ENCODE measurements at places on chromosomes 11 and 22. TPM values are rescaled to one million over a fixed set of nuclear protein-coding genes. Genes with fewer than 3 reads are reported as not detected.

DNA sequence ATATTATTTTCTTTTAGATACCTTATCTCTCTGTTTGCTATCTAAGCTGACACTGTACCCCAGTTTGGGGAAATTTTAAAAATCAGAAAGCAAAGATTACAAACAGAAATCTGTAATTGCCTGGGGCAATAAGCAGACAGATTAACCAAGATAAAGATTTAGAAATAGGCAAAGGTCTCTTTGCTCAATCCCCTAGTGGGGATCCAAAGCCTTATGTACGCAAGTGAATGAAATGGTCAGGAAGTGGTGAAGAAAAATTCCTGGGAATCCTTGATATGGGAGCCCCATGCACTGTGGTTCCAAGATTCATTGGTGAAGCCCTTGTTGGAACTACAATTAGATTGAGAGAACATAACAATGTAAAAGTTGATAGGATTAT is 139.5 kb upstream of the GUCY1A2 start:
- DNase-seq = no peak

- DNase-seq = no peak
Observed at GRCh38 chr11:76777876-76778275, 5.3 kb upstream of the TSKU start.

DNA sequence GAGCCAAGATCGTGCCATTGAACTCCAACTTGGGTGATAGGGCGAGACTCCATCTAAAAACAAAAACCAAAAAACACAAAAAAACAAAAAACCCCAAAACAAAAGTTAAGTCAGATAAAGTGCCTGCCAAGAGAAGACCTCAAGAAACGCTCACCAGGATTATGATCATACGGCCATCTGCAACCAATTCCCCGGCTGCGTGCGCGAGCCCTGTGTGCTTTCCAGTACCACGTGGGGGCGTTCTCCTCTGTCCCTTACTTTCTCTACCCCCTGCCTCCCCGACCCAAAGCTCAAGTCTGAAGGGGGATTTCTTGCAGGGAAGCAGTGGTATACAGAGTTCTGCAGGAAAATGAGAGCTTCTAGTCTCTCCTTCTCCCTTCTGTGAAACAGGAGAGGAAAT is 10.5 kb upstream of the RPS19BP1 start:
- DNase-seq = peak; percentile 52

DNA sequence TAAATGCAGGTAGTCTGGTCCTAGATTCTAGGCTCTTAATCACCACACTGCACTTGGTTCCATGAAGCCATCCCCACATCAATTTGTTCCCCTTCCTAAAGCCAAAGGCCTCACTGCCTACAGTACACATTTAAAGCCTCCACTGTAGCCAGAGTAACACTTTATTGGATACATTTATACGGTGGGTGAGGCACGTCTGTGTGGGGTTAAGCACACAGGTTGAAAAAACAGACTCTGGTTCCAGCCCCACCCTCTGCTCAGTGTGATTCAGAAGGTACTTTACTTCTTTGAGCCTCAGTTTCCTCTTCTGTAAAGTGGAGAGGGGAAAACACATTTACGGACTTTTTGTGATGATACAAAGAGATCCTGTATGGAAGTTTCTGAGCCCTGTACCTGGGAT is 22.5 kb downstream of the DSCAML1 start:
- no peak for DNase-seq

DNA sequence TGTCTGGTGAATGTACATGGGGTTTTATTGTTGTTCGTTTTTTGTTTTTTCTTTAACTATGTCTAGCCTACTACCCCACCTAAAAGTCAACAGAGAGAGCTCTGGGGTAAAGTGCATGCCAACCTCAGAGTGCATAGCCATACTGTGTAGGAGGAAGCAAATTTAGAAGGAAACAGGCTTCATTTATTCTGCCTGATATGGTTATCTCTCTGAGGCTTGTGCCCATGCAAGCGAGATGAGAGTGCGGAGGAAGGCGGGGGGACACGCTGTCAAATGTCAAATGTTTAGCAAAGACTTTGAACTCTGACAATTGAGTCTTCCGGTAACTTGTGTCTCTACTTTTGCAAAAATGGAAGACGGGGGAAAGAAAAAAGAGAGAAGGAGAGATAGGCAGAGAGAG is 295.5 kb downstream of the ETS1 start:
- DNase-seq = peak; percentile 59

GRCh38 chr11:86637988-86638387 is 34.4 kb downstream of the ME3 start:
- DNase-seq = peak; percentile 44

- DNase-seq = peak; percentile 90
Observed at GRCh38 chr11:34214961-34215805, 109.8 kb downstream of the NAT10 start.

LYVE1 gene
- not detected for total RNA-seq

ACRV1 gene
- 0.23 TPM for total RNA-seq

TPBGL gene
- 0.07 TPM for total RNA-seq

PRR33 gene
- total RNA-seq = not detected

DNA sequence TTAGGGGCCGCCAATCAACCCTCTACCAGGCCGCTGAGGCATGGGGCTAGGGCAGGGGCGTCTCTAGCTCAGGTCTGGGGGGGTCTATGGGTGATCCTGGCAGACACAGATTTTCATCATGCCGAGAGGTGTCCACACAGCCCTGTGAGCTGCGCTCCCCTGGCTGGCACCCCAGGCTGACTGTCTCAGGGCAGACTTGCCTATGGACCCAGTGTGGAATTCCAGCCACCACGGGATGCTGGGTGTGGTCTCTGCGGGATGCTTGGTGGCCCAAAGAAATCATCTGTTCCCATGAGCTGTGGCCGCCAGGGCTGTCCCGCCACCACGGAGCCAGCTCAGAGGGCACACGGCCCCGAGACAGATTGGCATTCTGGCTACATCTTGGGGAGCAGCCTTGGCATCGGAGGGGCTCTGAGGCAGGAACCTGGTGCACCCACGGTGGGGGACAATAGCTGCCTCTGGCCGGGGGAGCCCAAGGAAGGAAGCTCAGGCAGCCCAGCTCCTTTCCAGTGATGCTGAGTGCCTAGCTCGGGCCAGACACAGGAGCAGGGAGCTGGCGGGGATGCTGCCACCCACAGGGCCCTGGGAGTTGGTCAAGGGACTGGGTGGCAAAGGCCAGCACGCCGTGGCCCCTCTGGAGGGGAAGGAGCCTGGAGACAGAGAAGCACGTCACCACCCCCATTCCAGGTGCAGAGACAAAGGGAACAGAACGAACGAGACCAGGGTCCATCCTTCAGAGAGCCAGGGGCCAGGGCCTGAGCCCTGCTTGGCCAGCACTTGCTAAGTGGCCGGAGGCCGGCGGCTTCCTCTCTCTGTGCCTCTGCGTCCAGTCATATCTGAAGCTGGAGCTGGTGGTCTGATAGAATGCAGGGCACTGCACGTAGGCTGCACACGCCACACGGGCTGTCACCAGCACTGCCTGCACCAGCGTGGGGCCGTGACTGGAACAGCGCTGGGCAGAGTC is 64.4 kb upstream of the FGF3 start:
- DNase-seq = no peak

OR51B4 gene
- total RNA-seq = not detected

- no peak for DNase-seq
Observed at GRCh38 chr22:26983311-26983710, 325.9 kb downstream of the MIAT start.

CBX6 gene
- 124 TPM for total RNA-seq

SELENOH gene
- 162 TPM for total RNA-seq

- peak; percentile 22 for DNase-seq
Observed at GRCh38 chr11:75240311-75241035, at the start of gene TPBGL. TSS of gene TPBGL (plus strand) at chr11:75240774. CDS start at chr11:75241050, 276 bp downstream.

CSNK2A3 gene
- 1.3 TPM for total RNA-seq

DNA sequence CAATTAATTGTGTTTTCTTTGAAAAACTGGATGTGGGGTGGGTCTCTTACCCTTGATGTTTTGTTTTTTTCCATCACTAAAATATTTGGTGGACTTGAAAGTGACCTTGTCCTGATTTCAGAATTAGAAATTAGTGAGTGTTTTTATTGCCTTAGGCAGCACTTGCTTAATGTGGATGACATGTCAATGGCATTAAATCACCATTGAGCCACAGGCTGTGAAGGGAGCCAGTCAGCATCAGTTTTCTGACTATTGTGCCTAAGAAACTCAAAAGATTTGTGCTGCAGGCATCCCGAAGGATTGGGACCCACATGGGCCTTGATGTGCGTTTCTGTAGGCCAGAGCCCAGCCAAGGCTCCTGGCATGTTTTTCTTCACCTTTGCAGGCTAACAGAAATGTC is 53.8 kb downstream of the SWAP70 start:
- no peak for DNase-seq

DNA sequence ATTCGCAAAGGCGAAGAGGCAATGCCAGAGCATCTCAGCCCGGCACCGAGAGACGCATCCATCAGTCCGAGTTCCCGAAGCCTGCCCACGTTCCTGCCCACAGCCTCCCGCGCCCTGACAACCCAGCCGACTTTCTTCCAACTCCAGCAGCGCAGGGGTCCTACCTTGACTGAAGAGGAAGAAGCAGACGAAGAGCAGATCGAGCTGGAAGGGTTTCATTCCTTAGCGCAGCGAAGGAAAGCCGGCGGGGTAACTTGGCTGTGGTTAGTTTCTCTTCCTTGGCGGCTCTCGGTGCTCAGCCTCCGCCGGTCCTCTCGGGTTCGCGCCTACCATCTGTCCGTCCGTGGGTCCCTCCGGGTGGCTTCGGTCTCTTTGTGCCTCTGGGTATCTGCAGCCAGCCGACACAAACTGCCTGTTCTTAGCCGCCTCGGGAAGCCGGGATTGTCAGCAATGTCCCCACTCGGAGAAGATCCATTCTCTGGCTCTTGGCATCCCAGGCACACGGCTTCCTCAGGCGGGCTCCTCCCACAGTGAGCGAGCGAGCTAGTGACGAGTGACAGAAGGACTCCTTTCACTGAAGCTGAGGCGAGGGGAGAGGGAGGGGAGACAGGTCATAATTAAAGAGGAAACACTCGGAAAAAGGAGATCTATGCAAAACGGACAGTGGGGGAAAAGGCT is at the start of gene KIRREL3:
KIRREL3 (minus strand) TSS at position 480 of the 678 bp plus-strand sequence.
- no peak for DNase-seq

DNA sequence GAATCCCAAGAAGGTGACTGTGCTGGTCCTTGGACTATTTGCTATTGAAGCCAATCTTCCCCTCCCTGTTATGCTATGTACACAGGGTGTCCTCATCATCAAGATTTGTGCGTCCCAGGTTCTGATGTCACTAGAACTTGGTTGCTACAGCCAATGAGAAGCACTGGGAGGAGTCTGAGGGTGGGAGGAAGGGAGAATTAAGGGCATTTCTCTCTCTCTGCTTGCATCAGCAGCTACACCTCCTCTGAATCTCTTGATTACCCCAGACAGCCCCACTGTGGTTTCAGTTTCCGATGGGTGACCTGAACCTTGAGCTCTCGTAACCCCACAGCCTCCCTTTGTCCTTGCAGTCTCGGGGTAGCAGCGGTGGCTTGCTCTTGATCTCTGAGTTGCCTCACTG is 212.4 kb upstream of the SESN3 start:
- peak; percentile 12 for DNase-seq

DNA sequence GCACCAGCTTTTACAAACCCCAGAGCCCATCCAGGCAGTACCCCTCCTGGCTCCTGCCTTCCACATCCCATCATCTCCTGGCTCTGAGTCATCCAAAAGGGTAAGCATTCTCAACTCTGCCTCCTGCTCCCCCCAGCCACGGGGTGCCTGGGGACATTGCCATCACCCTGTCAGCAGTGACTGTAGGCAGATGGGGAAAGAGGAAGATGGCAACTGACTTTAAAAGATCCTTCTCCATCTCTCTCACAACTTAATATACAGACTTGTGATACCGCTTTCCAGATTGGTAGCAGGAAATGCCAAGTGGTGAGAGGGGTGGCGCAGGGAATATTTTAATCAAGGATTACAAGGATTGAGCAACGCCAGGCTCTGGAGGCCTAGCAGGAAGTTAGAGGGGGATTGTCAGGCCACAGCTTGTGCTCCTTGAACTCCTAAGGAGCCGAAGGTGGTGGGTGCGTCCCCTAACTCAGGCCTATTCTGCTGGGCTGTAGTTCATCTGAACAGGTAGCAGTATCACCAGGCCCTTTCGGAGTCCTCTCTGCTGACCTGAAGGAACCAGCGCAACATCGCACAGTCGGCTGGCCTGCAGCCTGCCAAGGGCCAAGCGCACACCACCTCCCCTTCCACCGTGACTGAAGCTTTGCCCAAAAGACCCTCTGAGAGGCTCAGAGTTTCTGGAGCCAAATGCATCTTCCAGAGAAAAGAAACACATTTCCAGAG is 83.3 kb downstream of the ZC3H12C start:
- no peak for DNase-seq

- DNase-seq = no peak
Observed at GRCh38 chr22:25388866-25389540, 169.6 kb downstream of the CRYBB2 start.

GGTLC3 gene
- not detected for total RNA-seq

DNA sequence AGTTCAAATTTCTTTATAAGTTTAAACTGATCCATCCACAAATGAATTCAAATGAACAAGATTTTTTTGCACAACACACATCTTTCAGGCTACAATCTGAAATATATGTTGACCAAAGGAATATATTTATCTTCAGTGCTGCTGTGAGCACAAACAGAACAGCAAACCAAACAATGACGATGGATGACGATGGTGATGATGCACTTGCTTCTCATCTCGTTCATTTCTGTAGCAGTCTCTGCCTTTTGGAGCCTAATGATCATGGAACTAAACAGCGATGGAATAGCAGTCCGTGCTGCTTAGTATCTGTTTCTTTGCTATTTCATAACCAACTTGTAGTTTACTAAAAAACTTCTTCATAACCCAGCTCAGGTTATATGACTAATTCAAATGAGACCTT is 220.7 kb upstream of the BLID start:
- DNase-seq = no peak

DNA sequence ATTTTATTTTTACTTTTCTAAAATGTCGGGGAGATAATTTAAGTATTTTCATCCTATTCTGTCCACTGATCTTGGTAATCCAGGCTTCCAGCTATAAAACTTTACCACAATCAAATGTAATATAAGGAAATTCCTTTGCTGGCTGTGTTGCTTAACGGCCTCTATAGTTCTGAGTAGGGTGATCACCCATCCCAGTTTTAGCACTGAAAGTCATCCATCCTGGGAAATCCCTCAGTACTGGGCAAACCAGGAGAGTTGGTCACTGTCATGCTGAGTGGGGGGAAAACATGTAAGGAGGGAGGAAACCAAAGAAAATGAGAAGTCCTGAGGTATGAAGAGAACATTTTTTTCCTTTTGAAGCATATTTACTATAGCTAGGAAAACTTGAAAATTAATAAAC is 12.8 kb upstream of the BACE1-AS start:
- no peak for DNase-seq

GRCh38 chr22:45521178-45521577 is 18.5 kb downstream of the FBLN1 start:
- no peak for DNase-seq

- no peak for DNase-seq
Observed at GRCh38 chr11:68140496-68141245, 19.5 kb upstream of the CHKA start.

GRCh38 chr11:66479394-66480116 is 679 bp upstream of the DPP3 start:
- DNase-seq = no peak

DNA sequence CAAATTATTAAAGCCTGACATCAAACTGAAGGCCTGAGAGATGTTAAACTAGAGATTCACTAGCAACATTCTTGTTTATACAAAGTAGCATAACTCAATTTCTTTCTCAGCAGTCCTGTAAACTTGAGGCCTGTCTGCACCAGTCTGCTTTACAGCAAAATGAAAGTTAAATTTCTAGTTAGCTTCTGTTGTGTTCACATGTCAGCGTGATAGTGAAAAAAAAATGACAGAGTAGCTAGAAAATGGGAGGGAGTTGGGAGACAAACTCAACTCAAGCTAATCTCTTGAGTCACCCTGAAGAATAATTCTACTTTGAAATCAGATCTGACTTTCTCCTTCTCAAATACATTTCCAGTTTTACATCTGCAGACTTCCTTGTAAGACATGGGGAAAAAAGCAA is 6.5 kb downstream of the RBFOX2 start:
- DNase-seq = no peak
